ENCODE measurements at places on chromosomes 16 and 17.

DNA sequence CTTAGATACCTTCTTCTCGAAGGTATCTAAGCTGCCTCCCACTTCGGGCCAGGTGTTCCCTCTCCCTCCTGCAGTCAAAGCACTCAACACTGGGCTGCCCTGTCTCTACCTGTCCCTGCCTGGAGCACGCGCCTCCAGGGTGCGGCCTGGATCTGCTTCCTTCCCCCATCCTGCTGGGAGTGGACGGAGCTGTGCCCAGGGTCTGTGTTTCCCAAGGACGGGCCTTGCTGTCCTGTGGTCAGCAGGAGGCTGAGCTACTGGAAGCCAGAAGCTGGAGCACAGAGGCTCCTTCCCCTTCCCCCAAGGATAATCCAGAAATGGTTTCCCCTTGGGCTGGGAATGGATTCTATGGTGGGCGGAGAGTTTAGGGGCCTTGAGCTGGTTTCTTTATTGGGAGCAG is 16.7 kb downstream of the LLGL2 start:
- no peak for DNase-seq

GRCh38 chr17:79800325-79801155 is 3.7 kb upstream of the CBX8 start:
- no peak for DNase-seq

DNA sequence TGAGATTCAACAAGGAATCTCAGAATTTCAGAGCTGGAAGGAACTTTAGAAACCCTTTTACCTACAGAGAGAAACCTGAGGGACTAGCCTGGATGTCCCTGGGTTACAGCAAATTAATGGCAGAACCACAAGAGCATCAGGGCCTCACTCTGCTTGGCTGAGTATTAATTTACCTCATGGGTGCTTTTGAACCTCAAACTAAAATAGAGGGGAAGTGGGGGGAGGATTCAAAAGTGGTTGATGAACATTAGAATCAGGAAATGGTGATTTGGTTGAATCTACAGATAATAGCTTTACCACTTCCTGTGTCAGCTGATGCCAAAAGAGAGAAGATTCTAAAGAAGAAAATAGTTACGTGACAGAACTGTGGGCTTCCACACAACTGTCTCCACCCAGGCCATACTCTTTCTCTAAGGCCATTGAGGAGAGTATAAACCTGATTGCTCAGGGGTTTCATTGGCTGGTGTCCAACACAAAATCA is 11.3 kb upstream of the SKAP1 start:
- DNase-seq = no peak

GRCh38 chr17:74466828-74467184 is 372 bp downstream of the CD300A start:
- DNase-seq = no peak

DNA sequence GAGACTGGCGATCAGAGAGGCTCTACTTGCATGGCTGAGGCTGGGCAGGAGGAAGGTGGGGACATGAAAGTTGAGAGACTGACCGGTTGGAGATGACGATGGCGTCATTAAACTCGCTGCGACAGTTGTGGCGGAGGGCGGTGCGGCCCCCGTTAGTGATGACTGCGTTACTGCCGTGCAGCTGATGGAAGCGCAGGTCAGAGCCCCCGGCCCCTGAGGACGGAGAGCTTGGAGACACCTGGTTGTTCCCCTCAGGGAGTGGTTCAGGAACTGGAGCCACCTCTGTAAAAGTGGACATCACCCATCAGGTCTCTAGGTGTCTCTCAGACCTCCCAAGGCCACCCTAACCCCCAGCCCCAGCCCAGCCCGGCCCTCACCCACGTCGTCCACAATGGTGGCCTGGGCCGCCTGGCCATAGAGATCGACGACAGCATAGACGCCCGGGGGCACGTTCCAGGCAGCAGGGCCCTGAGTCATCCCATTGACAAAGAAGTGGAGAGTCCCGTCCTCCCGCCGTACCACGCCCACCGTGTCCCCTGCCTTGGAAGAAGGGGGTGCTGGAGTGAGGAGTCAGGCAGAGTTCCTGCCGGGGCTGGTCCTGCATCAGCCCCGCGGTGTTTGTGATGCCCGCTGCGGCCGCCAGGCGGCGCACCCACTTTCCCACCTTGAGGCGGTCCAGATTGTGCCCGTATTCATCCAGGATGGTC is 5.3 kb downstream of the NEURL4 start:
- peak; percentile 55 for DNase-seq

DNA sequence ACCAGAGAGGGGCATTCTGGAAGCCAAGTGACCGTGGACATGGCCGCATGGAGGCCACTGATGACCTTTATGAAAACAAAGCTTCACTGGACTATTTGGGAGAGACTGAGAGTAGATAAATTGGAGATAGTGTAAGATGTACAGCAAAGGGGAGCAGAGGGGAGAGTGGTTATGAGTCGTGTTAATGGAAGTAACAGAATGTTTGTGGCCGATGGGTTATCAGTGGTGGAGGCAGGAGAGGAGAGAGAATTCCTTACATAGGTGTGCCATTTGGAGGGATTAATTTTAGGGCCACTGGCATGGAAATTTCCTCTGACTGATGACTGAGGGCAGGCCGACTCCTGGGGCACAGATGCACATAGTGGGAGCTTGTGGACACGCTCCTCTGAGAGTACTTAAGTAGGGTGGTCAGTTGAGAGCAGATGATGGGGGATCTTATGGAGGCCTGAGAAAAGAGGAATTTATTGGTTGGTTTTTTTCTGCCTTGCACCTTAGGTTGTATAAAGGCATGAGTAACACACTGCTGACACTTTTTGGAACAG is 19.2 kb downstream of the PRPSAP2 start:
- no peak for DNase-seq

DNA sequence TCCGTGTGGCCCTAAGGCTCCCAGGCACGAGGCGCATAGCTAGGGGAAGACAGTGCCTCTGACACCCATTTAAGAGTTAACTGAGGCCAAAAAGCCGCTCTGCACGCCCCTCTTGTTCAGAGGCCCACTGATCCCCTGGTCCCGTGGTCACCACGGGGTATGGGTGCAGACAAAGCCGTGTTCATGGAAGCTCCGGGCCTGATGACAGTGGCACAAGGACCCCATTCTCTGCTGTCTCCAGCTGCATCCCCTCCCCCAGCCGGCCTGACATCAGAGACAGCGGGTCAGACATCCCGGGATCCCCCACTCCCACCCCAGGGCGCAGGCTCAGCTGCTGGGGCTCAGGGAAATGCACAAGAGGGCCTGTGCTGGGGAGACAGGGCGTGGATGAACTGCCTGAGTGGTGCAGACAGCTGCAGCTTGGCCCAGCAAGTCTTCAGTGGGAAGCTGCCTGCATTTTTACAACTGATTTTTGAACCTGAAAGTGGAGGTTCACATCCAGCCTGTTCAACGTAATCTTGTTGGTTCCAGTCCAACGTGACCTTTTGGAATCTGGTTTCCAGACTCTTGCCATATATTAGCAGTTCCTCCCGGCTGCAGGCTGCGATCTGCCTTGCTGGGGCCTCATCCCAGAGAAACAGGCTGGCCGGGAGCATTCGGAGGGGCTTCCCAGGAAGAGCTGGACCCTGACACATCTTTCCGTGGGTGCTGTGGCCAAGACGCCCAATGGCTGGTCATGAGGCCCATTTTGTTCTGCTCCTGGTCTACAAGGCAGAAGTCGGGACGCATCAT is 9.7 kb upstream of the BAHCC1 start:
- DNase-seq = no peak

DNA sequence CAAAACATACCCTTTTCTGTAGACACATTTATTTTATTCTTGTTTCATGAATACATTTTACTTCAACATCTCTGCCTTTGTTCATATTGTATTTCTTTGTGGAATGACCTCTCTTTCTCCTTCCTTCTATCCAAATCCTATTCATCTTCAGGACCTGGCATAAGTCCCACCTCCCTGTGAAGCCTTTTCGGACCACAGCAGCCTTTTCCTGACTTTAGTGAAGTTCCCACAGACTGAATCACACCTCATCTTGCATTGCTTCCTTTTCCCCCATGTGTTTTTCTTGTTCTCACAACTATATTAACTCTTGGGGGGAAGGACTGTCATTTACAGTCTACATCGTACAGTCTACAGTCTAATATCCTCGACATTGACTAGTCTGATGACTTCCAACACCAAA is 58.2 kb downstream of the MFSD11 start:
- no peak for DNase-seq

- DNase-seq = no peak
Observed at GRCh38 chr16:20042848-20043247, 30.8 kb downstream of the GPR139 start.

- DNase-seq = no peak
Observed at GRCh38 chr17:75228847-75229246, 23.4 kb downstream of the NUP85 start.

GRCh38 chr16:78433116-78433515 is 333.7 kb downstream of the WWOX start:
- DNase-seq = no peak

DNA sequence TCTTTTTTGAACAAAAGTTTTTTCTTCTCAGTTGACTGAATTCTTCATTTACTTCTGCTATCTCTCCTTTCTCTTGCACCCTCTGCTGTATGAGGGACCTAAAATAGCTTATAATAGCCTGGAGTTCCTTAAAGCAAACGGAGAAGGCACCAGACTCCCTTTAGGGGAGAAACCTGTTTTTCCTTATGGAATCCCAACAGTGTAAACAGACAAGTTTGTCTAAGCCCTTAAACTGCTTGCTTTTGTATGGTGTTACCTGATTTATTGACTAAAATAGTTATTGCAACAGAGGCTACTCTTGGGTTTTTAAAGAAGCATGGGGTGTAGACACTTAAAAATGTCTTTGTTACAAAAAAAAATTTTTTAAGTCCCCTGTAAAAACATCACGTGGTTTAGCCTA is 12.9 kb upstream of the TRIM25 start:
- DNase-seq = no peak

DNA sequence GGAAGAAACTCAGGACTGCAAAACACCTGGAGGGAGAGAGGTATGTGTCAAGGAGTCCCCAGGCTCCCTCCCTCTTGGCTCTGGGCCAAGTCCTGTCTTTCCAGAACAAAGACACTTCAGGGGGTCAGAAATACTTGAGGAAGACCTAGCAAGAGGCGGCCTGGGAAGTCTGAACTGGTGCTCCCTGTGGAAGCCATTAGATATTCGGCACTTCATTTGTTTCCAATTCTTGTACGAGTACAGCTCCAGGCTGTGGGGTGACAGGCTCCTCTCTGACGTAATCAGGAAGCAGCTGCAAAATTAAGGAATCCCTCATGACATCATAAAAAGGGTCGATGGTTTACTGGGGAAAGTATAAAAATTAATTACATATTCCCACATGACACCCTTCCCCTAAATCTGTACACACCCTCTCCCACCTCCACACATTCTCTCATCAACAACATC is 108.7 kb downstream of the SMG6 start:
- DNase-seq = no peak

DNA sequence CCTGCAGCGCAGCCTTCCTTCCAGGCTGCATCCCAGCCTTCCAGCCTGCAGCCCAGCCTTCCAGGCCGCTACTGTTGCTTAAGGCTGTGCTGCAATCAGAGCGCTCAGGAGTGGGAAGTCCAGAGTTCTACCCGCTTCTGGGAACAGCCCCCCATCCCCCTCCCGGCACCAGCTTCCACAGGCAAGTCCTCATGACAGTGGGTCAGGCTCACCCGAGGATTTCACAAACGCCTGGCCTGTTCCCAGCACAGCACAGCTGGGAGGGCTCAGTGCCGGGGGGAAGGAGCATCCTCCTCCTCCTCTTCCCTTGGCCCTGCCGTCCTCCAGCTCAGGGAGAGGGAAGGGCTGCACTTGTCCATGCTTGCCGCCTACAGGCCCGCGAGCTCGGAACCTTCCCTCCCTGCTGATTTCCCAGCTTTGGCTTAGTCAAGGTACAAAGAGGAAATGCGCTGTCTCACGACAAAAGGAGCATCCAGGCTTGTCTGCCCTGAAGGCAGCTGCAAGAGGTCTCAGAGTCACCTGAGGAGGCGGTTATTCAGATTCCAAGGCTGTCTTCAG is 8.3 kb downstream of the SOCS3 start:
- no peak for DNase-seq

DNA sequence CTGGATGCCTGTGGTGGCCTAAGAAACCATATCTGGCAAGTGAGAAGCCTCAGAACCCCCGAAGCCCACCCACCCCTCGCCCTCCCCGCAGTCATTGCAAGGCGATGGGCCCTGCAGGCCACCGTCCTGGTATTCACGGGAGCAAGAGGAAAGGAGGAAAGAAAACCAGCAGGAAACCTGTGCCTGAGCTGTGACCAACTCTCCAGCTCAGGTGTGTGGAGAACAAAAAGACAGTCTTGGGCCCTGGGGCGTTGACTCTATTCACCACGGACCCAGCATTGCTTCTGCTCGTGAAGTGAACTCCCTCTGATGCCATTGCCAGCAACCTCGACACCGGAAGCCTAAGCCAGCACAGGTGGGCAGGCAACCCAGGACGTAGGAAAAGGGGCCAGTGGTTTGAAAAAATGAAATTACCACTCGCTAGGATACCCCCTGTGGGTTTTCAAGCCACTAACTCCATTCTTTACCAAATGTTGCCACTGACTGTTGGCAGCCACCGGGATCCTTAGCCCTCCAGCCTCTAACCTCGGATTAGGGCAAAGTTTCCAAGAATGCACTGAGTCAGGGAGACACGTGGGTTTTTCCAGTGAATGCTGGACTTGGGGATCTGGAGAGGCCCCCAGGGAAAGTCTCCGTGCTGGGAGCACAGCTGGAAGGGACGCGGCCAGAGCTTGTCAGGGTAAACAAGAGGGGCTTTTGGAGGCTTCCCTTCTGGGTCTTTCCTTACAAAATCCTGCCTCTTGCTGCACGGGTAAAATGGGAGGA is 25.1 kb downstream of the FA2H start:
- no peak for DNase-seq

GRCh38 chr16:20517149-20517548 is 59.0 kb downstream of the ACSM2B start:
- DNase-seq = no peak

GRCh38 chr17:37714897-37715296 is 30.0 kb downstream of the HNF1B start:
- no peak for DNase-seq

- DNase-seq = no peak
Observed at GRCh38 chr16:4266372-4266771, 6.5 kb downstream of the TFAP4 start.

DNA sequence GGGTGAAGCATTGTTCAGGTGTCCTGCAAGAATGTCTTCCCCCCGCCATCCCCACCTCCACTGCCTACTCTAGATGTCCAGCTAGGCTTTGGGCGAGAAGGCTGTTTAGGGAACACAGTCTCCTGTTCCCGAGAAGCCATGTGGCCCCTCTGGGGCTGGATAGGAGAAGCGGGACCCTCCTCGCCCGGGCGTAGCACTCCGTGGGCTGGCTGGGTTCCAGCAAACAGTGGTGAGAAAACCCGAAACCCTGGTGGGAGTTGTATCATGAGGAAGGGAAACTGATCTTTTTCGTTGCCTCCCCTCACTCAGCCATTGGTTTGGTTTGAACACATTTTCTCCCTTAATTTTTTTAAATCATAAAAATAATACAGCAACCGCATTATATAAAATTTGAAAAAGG is 56.6 kb downstream of the IRF8 start:
- DNase-seq = no peak

DNA sequence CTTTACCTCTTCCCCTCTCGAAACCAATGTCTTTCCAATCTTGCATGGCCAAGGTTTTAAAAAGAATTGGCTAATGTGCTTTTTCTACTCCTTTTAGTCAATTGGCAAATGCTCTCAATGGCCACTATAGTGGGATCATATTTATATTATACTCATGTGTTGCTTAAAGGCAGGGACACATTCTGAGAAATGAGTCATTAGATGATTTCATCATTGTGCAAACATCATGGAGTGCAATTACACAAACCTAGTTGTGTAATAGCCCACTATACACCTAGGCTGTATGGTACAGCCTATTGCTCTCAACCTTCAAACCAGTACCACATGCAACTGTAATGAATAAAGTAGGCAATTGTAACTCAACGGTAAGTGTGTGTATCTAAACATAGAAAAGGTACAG is 180.9 kb downstream of the HS3ST3A1 start:
- DNase-seq = no peak

GRCh38 chr17:73478768-73479424 is 165.3 kb downstream of the SDK2 start:
- no peak for DNase-seq

All from activated T-cell treated with anti-CD3 and anti-CD28 coated beads for 24 hours (primary cell).